Stimulated activated CD8-positive, alpha-beta memory T cell treated with anti-CD3 and anti-CD28 coated beads, Interleukin-4, amount 100 ng/mL, for 1 hour (primary cell): ENCODE measurements at places on chromosomes 7 and 10.

GRCh38 chr7:7099584-7100014 is 82.7 kb upstream of the C1GALT1 start:
- no peak for DNase-seq

- no peak for DNase-seq
Measured at GRCh38 chr7:151101621-151102396, 15.5 kb downstream of the AGAP3 start.

DNA sequence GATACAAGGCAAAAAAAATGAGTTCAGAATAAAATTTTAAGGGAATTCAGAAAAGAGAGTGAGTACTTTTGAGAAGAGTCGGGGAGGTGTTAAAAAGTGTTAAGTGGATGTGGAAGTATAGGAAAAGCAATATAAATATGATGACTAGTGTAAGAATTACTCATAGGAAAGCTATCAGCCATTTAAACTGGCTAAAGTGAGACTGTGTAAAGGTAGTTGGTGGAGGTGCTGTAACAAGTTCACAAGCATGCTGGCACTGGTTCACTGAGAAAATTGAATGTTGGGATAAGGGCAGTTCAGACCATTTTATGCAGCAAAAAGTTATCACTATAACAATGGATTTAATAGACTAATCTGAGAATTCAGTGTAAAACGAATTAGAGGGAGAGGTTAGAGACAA is 179.0 kb upstream of the DKK1 start:
- DNase-seq, result no peak

DNA sequence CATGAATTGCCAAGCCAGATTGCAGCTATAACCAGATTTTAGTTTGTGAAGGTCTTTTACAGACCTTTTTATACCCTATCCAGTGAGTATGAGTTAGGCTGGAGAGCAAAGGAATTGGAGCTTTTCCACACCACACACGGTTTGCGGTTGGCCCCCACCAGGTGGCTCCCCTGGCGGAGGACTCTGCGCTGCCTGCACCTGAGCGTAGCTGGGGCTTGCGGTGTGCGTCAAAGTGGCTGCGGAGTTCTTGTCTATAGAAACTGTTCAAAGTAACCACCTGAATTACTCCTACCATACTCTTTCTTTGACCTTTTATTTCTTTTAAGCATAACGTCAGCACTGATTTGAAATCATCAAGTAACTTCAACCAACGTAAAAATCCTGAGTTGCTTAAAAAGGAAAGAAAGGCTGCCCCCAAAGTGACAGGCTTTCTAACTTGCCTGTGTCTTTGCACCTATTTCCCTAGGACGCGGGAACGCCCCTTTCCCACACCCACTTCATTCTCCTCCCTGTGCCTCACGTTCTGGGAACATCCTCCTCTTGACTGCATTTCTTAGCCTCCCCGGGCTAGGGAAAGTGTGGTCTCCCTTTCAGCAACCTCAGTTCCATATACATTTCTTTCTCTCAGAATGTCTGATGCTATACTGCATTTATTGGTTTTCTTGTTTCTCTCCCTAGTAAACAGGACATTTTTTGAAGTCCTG is 47.6 kb upstream of the TMEM72 start:
- no peak for DNase-seq

GRCh38 chr10:21831986-21832820 is 171.3 kb downstream of the DNAJC1 start:
- no peak for DNase-seq

GRCh38 chr10:89783406-89783805 is 82.0 kb downstream of the KIF20B start:
- no peak for DNase-seq

- DNase-seq, result no peak
Measured at GRCh38 chr10:70169011-70169410, 1.3 kb downstream of the SAR1A start.

GRCh38 chr10:101222683-101223273 is 6.5 kb downstream of the LBX1 start:
- no peak for DNase-seq

DNA sequence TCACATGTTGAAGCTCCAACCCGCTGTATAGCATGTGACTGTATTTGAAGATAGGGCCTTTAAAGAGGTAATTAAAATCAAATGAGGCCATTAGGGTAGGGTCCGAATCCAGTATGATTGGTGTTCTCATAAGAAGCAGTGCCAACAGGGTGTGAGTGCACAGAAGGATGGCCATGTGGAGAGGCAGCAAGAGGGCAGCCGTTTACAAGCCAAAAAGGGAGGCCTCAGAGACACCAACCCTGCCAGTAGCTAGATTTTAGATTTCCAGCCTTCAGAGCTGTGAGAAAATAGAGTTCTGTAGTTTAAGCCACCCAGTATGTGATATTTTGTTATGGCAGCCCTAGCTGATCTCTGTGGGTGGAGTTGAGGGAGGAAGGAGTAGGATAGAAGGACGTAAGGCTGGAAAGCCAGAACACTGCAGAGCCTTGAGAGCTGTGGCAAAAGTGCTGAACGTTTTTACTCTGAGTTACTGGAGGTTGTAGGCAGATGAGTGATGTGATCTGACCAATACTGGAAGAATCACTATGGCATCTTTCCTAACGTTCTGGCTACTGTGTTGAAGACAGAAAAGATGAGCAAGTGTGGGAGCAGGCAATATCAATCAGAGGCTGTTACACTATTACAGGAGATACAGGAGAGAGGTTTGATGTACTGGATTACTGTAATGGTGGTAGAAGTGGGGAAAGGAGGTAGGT is 334.9 kb downstream of the ELMO1 start:
- DNase-seq, result no peak

DNA sequence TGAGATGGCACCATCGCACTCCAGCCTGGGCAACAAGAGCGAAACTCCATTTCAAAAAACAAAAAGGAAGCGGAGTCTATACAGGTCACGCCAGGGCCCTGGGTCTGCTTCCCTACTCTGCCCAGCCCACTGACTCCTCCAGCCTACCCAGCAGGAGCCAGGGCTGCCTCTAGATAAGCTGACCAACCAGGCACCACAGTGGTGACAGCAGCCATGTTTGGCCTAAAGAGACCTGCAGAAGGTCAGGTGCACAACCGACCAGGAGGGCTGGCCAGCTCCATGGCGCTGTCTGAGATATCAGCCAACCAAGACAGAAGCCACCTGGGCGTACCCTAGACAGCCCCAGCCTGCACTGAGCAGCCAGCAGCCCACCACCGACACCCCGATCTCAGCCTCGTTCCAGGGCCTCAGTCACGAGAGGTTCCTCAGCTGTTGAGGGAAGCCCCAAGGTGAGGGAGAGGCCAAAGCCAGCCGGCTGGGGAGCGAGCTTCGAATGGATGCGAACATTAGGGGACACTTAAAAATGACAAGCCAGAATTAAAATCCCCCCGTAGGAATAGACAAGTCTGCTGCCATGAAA is 24.4 kb upstream of the PWWP2B start:
- DNase-seq, result no peak

DNA sequence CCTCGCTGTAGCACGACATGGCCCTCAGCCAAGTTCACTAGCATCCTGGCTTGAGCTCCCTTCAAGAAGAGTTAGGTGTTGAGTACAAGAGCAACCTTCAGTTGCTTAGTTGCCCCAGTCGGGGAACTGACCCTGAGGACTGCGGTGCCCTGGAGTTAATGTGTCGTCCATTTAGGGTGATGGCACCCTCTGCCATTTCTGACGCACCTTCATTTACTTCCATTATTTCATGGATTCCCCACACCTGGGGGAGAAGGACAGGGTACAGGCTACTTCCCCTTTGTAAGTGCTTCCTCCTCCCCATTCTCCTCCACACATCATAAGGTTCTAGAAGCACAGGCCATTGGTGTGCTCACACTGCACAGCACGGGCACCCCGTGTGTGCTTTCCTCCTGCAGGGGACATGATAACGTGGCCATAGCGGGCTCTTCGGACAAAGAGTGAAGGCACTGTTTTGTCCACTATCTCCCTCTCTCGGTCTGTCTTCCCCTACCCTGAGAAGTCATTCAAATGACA is 1.8 kb downstream of the ALOX5 start:
- no peak for DNase-seq

DNA sequence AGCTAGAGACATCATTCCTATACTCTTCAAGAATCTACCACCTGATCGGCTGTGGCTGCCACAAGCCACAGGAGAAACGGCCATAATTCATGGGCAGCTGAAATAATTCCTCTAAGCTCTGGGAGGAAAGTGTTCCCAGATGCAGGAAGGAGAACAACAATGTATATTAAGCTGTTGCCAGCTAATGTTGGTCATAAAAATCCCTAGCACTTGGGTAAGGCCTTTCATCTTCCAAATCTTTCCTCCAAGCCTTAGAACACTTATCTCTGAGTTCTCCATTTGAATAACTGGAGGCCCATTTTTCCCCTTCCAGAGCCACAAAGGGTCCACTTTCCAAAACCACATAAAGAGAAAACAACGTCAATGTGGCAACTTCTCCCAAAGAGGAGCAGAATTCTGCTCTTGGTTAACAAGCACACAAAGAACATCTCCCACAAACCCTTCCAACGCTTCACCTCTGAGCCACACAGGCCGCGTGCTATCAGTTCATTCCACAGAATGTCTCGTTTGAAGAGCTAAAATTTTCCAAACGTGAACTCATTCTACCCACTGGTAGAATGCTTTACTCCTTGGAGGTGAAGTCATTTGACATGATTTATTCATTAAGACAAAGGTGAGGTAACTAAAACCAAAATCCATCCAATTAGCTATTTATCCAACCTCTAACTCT is 11.2 kb downstream of the KCNMA1 start:
- DNase-seq, result no peak

- DNase-seq, result no peak
Measured at GRCh38 chr7:120725376-120726039, 132.4 kb downstream of the TSPAN12 start.

DNA sequence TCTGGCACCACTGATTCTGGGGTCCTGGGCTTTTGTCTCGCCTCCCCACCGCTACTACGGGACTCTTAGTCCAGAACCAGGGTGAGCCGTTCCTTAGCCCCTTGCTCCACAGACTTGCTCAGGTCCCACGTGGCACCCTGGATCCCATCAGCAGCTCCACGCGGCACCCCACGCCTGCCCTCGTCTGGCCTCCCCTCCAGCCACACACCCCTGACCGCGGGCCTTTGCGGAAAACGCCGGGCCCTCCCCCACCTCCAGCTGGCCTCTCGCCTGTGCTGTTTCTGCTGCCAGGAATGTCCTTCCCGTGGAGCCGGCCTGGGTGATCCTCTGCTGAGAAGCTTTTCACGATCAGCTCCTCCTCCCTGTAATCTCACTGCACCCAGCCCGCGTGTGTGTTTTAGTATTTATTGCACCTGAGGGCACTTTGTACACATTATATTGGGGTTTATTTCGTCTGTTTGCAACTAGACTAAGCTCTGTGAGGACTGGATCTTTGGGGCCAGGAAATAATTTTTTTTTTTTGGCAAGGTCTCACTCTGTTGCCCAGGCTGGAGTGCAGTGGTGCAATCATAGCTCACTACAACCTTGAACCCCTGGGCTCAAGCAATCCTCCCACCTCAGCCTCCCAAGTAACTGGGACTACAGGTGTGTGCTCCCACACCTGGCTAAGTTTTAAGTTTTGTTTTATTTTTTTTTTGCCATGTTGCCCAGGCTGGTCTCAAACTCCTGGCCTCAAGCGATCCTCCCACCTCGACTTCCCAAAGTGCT is 10.5 kb upstream of the TTYH3 start:
- DNase-seq, result no peak

- DNase-seq, result no peak
Measured at GRCh38 chr10:49187950-49188761, at the start of gene TMEM273. Gene TMEM273 (minus strand): TSS chr10:49188391. CDS start chr10:49188336, 55 bp downstream.

DNA sequence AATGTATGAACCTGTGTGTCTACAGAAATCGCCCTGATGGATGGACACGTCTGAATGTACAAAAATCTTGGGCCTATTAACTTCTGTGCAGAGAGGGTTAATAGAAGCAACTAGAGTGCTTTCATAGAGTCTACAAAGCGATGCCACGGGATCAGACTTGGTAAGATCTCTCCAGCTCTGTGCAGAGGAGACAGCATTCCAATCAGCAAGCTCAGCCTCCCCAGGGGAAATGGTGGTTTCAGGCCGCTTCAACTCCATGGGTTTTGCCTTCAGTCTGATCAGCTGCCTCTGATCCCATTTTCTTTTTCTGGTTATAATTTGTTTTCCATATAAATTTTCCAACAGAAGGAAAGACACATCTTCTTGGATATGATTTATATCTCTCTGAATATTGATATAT is 35.1 kb upstream of the COBL start:
- no peak for DNase-seq

- DNase-seq, result no peak
Measured at GRCh38 chr10:78600740-78601139, 468.0 kb upstream of the ZMIZ1 start.

- no peak for DNase-seq
Measured at GRCh38 chr7:43569424-43569823, 13.5 kb upstream of the STK17A start.

DNA sequence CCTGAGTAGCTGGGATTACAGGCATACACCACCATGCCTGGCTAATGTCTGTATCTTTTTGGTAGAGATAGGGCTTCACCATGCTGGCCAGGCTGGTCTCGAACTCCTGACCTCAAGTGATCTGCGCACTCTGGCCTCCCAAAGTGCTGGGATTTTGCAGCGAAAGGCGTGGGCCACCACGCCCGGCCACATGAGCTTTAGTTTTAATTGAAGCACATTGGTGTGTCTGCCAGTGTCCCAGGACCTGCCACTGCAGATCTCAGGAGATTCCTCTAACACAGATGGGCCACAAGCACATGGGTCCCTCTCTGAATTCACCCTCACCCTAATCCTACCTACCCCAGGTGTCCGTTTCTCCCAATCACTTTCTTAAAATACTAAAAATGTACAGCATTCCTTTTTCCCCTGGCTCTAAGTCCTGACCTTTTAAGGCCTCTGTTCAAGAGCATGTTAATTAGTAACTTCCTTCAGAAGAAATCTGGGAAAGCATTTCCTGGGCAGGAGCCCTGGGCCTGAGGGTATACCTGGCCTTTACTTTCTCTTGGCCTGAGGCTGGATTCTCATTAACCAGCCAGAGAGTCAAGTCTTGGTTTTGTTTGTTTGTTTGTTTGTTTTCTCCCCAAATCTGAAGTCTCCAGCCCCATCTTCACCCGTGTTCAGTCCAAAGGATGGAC is 82.6 kb downstream of the PRPF18 start:
- no peak for DNase-seq

DNA sequence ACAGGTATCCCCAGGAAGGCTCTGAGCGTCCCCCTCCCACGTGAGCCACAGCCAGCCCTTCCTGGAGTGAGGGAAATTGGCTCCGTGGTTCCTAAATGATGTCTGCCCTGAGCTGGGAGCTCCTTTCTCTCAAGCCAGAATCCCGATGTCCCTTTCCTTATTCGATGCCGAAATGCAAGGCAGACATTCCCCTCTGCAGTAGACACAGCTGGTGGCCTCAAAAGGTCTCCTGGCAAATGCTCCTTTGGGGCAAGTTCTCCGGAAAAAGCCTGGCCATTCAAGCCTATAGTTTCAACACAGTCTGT is 98.9 kb downstream of the HIP1 start:
- DNase-seq, result no peak
